ENCODE measurements at places on chromosomes 4 and X.

GRCh38 chrX:151397741-151398070 is 700 bp downstream of the VMA21 start:
- peak; percentile 26 for DNase-seq

DNA sequence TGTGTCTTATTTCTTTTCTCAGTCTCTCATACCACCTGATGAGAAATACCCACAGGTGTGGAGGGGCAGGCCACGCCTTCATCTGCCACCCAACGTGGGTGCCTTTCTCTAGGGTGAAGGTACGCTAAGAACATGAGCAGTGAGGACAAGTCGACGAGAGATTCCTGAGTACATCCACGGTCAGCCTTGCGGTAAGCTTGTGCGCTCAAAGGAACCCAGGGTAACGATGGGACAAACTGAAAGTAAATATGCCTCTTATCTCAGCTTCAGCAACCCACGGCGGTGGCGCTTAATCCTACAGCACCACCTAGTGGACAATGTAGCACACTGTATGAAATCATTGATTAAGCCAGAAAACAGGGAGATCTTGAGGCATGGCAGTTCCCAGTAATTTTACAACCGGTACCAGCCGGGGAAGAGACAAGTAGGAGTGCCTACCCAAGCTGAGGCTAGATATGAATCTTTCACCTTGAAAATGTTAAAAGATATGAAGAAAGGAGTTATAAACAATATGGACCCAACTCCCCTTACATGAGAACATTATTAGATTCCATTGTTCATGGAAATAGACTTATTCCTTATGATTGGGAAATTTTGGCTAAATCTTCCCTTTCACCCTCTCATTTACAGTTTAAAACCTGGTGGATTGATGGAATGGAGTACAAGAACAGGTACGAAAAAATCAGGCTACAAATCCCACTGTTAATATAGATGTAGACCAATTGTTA is 63.0 kb downstream of the ZNF732 start:
- peak; percentile 72 for DNase-seq

GRCh38 chr4:30208731-30209435 is 511.3 kb upstream of the PCDH7 start:
- no peak for DNase-seq

DNA sequence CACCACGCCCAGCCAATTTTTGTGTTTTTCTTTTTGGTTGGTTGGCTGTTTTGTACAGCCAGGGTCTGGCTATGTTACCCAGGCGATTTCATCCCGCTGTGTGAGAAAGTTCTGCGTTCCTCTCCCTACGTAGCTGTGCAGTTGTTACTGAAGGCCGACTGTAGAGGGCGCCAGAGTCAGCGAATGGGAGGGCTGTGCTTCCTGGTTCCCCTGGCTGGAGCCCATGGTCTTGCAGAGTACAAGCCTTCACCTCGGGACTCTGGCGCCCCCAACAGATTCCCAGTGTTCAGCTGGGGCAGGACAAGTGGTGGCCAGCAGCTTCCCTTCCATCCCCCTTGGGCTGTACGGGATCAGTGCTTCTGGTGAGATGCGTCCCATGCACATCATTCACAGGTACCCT is 5.6 kb upstream of the CT45A1 start:
- DNase-seq = peak; percentile 10

GRCh38 chrX:84715315-84715714 is 213.1 kb upstream of the HDX start:
- peak; percentile 74 for DNase-seq

DNA sequence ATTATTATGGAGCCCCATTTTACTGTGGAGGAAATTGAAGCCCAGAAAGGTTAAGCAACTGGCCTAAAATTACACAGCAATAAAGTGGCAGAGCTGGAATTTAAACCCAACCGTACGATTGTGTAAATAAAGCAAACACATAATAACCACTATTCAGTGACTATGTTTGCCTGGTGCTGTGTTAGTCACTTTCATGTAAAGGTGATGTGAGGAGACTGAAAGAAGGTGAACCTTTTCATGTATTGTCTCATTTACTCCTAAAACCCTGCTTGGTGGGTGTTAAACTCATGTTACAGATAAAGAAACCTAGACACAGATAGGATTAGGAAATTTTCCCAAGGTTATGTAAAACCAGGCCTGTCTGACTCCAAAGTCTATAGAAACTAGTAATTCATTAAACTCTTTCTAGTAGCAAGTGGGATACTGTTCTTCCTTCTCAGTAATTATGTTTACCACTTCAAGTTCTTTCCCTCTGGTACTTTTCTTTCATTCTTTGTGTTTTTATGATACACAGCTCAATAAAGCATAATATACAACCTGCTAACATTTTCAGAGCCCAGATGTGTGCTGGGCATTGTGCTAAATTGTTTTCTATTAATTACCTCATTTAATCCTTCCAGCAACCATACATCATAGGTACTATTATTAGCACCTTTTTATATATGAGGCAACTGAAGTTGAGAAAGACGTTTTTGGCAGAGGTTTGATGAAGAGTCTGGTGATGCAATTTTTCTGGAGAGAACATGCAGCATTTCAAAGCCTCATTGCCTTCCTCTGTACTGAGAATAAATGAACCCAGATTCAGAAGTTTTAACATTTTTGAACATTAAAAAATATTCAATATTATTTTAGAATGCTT is 202.7 kb downstream of the SPRY1 start:
- peak; percentile 93 for DNase-seq

GRCh38 chr4:188783175-188783574 is 643.9 kb downstream of the TRIML1 start:
- no peak for DNase-seq

DNA sequence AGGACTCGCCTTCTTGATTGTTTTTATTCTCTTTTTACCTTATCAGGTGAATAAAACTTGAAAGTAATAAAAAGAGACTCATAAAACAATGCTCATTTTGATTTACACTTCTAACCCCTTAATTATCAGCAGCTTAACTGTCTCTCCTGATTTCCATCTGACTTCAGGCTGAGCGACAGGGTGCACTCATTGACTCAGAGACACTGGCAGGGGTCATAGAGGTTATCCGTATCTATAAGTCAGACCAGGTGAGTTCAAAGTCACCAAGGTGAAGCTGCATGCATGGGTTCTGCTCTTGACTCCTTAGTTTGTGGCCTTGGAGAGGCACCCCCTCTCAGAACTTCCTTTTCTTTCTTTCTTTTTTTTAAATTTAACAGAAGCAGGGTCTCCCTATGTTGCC is 116.4 kb upstream of the SLC34A2 start:
- DNase-seq = no peak
